ENCODE measurements at places on chromosomes 12 and 14.

DNA sequence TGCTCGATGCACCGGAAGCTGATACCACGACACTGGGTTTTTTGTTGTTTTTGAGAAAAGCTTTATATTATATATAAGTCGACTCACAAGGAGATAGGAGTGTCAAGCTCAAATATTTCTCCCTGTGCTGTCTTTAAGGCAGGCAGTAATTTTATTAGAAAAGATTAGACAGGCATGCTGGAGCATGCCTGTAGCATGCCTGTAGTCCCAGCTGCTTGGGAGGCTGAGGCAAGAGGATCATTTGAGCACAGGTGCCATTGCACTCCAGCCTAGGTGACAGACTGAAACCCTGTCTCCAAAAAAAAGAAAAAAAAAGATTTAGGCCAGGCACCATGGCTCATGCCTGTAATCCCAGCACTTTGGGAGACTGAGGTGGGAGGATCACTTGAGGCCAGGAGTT, 51.8 kb downstream of the GNS start:
- no peaks in the 10 kb centered on the region for H3K36me3 ChIP-seq
- no peak overlapping the region for H3K4me3 ChIP-seq
- H3K4me1 ChIP-seq, result no peaks in the 10 kb centered on the region
- H3K27me3 ChIP-seq, result no peaks in the 10 kb centered on the region
- H3K27ac ChIP-seq, result no peak overlapping the region

DNA sequence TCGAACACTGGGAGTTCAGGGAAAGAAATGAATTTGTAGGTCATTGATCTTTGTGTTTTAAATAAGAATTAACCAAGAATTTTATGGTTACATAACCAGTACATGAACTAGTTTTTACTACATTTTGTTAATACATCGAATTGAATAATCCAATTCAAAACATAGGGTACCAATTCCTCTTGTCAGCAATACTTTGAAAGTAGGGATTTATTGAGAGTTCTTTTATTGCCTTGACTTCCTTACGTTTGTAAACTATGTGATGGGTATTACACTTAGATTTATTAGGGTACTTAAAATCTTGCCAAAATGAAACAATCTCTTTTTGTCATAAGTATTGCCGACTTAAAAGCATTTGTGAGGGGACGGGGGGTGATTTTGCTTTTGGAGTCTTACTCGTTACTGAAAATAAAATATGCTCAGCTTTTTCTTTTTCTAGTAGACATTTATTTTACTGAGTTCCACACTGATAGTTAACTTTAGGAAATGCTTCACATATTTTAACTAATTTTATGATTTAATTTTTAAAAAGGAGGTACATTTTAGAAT, 22.4 kb downstream of the SOCS2 start:
- no peak for DNase-seq
- H3K27ac ChIP-seq, result no peak overlapping the region
- peaks cover 20% of the 10 kb centered on the region for H3K4me1 ChIP-seq
- H3K36me3 ChIP-seq, result no peaks in the 10 kb centered on the region
- H3K27me3 ChIP-seq, result peaks cover 45% of the 10 kb centered on the region

DNA sequence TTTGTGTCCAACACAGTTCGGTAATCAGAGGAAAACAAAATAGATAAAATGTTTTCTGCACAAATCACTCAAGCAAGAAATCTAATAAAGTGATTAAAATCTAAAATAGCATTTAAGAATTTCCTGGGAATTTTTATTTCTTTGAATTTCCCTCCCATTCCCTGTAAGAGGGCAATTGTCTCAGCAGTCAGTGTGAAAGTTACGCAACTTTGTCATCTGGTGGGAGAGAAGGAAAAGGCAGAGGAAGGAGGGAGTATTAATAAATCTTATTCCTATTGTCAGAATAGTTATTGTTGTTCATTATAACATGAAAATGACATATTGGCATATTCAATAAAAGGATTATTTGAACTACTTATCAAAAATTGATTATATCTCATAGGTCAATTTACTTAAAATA, 464.9 kb downstream of the PRKD1 start:
- peaks cover 13% of the 10 kb centered on the region for H3K27me3 ChIP-seq
- no peaks in the 10 kb centered on the region for H3K36me3 ChIP-seq
- peaks cover 14% of the 10 kb centered on the region for H3K4me1 ChIP-seq
- H3K27ac ChIP-seq, result no peak overlapping the region
- no peak for DNase-seq

DNA sequence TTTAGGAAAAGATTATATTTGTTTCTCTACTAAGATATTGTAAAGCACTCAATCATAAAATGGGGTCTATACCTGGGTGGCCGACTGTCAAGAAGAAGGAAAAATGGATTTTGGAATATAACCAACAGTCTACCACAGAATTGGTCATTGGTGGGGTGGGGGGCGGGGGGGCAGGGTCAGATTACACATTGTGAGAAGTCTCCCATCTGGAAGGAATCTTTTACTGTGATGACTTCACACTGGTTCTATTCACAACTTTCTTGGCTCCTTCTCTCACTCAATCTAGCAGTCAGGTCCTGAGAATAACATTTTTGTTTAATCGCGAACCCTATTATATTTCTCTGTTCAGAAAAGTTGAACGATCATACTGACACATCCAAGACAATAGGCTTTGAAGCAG, 8.7 kb upstream of the CLEC4E start:
- no peaks in the 10 kb centered on the region for H3K4me1 ChIP-seq
- no peak overlapping the region for H3K27ac ChIP-seq
- H3K27me3 ChIP-seq, result peaks cover 7% of the 10 kb centered on the region

GRCh38 chr12:81417056-81417455, 339.2 kb downstream of the ACSS3 start:
- H3K4me1 ChIP-seq, result peaks cover 4% of the 10 kb centered on the region
- no peak overlapping the region for H3K27ac ChIP-seq
- no peak for DNase-seq
